ENCODE measurements at places on chromosomes 1 and 21.

DNA sequence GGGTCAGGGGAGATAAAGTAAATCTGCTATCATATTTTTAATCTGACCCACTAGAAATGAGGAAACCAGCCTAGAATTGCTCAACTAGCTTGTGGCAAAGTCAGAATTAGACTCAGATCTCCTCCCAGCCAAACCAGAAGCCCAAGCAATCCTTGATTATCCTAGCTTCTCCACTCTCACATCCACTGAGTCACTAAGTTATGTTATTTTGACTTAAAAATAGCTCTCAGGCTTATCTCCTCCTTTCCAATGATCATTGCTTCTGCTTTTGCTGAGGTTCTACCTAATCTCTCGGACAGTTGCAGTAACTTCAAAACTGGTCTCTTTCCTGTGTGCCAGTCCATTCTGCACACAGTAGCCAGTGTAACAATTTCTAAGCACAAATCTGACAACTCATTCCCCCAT is 22.9 kb downstream of the OVAAL start:
- no peak for DNase-seq

- DNase-seq, result no peak
Observed at GRCh38 chr1:207861442-207862177, 49.3 kb downstream of the CD34 start.

DNA sequence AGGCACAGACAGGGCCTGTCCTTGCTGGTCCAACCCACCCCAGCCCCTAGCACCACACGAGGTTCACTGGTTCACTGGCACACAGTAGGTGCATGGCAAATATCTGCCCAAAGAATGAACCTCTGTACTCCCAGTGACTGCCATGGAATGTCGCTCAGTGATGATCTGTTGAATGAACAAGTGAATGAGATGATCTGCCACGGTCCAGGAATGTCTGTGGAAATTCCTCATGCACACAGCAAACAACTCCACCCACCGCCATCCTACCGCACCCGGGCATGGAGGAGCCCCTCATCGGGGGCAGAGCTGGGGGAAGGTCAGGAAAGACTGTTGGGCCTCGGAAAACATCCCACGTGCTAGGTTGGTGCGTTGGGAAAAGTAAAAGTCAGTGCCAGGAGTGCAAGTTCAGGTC is 1.7 kb downstream of the HSPG2 start:
- DNase-seq, result no peak

- no peak for DNase-seq
Observed at GRCh38 chr1:36644556-36644955, 161.8 kb upstream of the CSF3R start.

- no peak for DNase-seq
Observed at GRCh38 chr21:44583800-44584147, 3.4 kb upstream of the KRTAP10-5 start.

- DNase-seq, result no peak
Observed at GRCh38 chr1:175984813-175985212, 222.3 kb downstream of the COP1 start.

GRCh38 chr1:62271948-62272728 is 47.1 kb downstream of the KANK4 start:
- peak; percentile 60 for DNase-seq

GRCh38 chr1:63848733-63849132 is 74.9 kb downstream of the ROR1 start:
- peak; percentile 41 for DNase-seq

DNA sequence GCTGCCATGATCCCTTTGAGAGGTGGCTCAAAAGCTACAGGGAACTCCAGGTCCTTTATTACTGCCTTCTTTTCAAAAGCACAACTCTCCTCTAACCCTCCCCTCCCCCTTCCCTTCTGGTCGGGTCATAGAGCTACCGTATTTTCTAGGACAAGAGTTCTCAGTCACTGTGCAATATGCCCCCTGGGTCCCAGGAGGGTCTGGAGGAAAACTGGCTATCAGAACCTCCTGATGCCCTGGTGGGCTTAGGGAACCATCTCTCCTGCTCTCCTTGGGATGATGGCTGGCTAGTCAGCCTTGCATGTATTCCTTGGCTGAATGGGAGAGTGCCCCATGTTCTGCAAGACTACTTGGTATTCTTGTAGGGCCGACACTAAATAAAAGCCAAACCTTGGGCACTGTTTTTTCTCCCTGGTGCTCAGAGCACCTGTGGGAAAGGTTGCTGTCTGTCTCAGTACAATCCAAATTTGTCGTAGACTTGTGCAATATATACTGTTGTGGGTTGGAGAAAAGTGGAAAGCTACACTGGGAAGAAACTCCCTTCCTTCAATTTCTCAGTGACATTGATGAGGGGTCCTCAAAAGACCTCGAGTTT is 3.1 kb downstream of the BTG2 start:
- peak; percentile 58 for DNase-seq

DNA sequence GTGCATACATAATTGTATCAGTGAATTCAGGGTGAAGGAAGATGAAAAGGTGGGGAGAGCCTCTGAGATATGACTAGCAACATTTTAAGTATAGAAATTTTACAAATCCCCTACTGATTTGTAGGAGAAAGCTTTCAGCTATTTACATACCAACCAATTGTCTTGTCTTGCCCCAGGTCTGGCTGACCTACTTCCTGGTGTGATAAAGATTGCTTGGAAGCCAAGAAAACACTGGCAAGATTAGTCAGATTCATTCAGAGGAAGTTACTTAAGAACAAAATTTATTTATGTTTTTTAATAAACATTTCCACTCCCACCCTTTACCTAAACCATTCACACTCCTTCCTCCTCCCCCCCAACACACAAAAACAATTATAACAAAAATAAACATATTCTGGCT is 17.5 kb downstream of the PTGS2 start:
- no peak for DNase-seq

DNA sequence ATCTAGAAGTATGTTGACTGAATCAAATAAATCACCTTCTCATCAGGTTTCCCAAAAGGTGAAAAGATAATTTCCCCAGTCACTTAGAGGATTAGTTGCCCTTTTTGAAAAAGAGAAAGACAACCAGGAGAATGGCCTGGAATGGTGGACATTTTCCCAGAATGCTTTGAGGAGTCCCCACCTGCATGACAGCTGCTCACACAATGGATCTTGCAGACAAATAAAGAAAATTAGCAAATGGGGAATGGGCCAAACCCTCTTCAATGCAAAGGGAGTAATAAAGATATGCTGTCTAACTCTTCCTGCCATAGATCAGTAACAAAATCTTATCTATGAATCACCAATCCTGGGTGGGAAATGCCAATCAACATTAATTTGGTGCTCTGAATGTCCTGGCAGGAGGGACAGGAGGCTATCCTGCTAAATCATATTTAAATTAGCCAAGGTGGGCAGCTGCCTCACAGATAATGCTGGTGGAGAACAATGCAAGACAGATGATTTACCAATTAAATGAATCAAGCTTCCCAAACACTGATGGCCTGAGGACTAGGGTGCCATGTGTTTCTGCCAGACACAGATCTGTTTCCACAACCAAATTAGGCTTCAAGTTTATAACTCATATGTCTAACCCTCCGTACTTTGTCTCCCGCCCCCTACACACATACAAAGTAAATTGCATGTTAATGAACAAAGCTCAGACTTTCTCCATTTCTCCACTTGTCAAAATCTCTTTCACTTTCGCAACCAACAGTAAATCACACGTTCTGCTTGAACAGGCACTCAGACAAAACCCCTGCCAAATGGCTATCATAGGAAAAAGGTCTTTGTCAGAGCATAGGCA is 488.0 kb upstream of the PLXNA2 start:
- no peak for DNase-seq

- no peak for DNase-seq
Observed at GRCh38 chr1:25068829-25069228, 138.8 kb upstream of the RUNX3 start.

DNA sequence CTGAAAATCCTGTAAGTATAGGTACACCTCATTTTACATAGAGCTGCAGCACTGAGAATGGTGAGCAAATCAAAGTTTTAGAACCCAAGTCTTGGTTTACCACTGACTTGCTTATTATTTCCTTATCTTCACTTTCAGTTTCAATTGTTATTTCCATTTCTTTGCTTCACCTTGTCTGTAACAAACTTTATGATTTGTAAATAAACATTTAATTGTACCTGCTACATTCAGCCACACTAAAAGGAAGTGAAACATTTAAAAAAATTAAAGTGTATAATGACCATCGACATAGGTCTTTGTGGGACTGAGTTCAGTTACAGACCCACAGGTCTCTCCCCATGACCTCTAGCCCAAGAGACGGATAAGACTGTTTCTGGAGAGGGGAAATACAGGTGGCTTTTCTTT is 34.4 kb downstream of the LGR6 start:
- no peak for DNase-seq

DNA sequence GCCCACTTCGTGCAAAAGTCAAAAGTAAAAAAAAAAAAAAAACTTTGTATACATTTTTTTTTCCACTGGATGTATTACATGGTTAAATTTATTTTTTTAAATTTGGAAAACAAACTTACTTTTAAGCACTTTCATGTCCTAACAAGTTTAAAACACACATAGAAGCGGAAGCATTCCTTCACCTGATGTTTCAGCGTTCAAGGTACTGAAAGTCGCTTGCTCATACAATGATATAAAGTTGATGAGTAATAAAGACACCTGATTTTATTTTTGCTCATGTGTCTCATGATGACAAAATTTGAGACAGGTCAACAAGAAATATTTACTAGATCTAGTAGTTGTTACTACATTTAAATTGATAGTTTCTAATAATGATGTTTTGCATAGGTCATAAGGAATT is 35.5 kb downstream of the ADAMTS1 start:
- no peak for DNase-seq

GRCh38 chr1:76408303-76408702 is 333.8 kb downstream of the ST6GALNAC3 start:
- DNase-seq, result no peak

- no peak for DNase-seq
Observed at GRCh38 chr1:153444078-153444477, 16.4 kb downstream of the S100A7 start.

DNA sequence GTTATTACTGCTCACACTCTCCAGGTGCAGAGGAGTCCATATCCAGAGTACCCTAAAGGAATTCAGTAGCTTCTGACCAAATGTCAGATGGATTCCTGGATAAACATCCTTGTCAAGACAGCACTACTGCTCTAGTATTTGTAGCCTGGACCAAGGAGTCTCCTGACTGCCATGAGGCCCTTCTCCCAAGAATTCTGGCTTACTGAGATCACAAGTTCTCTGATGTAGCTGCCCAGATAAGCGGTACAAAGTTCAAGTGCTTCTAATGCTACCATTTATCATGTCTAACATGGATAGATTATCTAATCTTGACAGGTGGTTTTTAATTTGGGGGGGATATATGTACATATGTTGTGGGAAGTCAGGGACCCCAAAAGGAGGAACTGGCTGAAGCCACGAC is 196.6 kb upstream of the HMCN1 start:
- DNase-seq, result no peak

GRCh38 chr1:7103874-7104273 is 318.6 kb downstream of the CAMTA1 start:
- DNase-seq, result no peak

GRCh38 chr1:54477153-54477561 is 70.9 kb upstream of the ACOT11 start:
- no peak for DNase-seq

DNA sequence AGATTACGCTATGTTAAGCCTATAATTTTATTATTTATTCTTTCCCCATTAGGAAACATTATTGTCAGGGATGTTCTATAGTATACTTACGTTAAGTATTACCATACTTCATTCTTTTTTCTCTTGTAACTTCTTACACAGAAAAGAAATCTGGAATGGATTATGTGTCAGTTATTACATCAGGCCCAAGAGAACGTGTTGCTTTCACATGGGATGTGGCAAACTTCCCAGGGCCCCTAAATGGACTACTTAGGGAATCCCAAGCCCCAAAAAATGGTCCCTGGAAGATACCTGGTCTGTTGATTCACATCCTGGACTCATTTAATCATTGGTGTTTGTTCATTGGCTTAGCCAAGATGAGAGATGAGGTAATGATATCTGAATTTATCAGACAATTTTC is 249.8 kb downstream of the NRIP1 start:
- no peak for DNase-seq

DNA sequence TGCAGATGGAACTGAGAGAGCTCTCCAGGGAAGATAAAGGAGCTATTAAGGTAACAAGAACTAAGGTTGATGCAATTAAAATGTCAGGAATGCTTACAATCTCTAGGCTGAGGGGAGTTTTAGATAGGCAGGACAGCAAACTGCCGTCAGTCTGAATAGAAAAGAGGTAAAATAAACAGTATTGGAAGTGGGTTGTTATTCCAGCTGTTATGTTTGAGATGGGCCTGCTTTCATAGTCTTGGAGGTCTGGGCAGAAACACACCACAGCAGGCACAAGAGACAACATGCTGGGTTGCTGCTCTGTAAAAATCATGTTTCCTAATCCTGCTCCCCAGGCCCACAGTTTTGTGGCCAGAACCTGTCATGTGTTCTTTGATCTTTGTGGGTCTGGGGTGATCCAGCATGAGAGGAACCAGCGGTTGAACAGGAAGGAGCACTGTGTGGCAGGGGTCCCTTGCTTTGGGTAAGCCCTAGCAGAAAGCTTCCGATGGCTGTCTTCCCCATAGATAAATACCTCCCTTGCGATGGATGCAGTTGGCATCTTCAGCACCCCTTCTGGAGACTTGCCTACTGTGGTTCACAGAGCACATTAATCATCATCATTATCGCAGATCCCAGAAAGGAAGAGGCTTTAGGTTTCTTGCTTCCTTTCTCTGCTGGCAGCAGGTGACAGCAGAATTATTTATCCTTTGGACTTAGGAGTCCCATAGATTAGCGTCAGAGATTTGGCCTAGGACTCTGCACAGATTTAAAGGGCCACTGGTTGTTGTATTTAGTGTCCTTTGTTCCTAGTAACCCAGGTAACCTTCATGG is 97.1 kb downstream of the AK5 start:
- DNase-seq, result peak; percentile 37

GRCh38 chr1:157803851-157804250 is 16.1 kb downstream of the FCRL1 start:
- no peak for DNase-seq

- no peak for DNase-seq
Observed at GRCh38 chr1:31551208-31551607, 25.1 kb upstream of the TINAGL1 start.

GRCh38 chr21:34946385-34946840 is 102.7 kb downstream of the RUNX1 start:
- no peak for DNase-seq

- DNase-seq, result no peak
Observed at GRCh38 chr1:155466996-155467395, 95.6 kb downstream of the ASH1L start.

DNA sequence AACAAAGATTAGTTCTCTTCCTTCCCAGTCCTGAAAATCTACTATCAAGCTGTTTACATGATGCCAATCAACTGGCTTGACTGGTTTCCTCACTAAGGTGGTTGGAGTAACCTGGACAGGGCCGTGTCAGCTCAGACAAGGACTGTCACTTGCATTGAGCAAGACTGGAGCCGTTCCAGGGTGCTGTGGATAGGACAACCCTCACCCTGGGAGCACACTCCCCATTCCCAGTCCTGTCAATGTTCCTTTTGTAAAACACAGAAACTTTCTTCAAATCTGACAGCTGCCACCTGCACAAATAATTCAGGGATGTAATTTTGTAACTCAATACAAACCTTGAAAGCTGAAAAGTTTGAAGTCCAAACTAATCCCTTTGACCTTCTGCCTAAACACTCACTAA is 31.4 kb downstream of the PLPP3 start:
- no peak for DNase-seq

- no peak for DNase-seq
Observed at GRCh38 chr1:160607672-160608032, 28.4 kb upstream of the CD84 start.

Data from GM23338 (cell line).